Activated CD4-positive, alpha-beta T cell treated with anti-CD3 and anti-CD28 coated beads for 4 hours (primary cell): ENCODE measurements at places on chromosomes 5 and 9.
A peak's percentile ranks its signal among the peaks of the same experiment; 100 is the strongest.

DNA sequence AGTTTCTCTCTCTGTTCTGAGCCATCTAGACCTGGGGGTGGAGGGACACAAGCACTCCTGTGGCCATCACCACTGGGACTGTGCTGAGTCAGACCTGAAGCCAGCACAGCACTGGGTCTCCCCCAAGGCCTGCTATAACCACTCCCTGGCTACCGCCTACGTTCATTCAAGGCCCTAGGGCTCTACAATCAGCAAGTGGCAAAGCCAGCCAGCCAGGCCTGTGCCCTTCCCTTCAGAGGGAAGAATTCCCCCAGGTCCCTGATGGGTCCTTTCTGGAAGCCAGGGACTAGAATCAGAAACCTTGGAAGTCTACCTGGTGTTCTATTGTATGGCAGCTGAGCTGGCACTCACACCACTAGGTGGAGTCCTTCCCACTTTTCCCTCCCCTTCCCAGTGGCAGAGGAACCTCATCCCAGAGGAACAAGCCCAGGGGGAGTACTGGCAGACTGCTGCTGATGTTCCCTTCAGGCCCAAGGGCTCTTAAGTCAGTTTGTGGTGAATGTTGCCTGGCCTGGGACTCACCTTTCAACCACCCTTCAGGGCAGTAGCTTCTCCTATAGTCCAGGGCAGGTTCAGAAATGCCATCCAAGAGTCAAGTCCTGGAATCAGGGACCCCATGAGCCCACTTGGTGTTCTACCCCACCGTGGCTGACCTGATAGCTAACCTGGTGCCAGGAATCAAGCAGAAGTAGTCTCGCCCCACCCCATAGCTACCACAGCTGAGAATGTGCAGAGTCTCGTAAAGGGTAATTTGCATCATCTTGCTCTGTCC, 20.0 kb downstream of the JMY start:
- DNase-seq, result no peak

DNA sequence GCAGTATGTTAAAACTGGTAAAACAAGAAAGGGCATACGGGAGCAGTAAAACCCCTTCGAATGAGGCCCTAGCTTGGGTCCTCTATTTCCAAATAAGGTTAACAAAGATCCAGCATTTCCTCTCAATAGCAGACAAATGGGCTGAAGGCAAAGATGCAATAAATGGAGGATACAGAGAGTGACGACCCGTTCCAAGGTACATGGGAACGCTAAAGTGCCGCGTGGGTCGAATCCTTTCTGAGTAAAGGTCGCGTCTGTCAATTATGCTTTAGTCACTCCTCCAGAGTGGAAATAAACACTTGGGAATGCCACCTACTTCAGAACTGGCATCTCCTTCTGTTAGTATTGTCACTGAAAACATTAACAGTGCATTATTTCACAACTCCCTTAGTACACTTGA, 24.7 kb downstream of the ARL15 start:
- no peak for DNase-seq

DNA sequence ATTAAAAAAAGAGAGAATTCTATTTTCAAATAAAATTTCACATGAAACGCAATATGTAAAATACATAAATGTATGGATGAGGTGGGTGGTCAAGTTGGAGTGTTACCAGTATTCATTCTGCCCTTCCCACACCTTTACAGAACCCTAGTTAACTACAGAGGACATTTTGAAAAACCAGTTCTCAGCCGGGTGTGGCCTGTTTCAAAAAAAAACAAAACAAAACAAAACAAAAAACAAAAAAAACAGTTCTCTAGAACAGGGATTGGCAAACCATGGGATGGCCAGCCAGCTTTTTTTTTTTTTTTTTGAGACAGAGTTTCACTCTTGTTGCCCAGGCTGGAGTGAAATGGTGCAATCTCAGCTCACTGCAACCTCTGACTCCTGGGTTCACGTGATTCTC, 28.4 kb upstream of the HK3 start:
- DNase-seq, result no peak

- DNase-seq, result no peak
Measured at GRCh38 chr5:152089644-152090043, 165.0 kb upstream of the GLRA1 start.

DNA sequence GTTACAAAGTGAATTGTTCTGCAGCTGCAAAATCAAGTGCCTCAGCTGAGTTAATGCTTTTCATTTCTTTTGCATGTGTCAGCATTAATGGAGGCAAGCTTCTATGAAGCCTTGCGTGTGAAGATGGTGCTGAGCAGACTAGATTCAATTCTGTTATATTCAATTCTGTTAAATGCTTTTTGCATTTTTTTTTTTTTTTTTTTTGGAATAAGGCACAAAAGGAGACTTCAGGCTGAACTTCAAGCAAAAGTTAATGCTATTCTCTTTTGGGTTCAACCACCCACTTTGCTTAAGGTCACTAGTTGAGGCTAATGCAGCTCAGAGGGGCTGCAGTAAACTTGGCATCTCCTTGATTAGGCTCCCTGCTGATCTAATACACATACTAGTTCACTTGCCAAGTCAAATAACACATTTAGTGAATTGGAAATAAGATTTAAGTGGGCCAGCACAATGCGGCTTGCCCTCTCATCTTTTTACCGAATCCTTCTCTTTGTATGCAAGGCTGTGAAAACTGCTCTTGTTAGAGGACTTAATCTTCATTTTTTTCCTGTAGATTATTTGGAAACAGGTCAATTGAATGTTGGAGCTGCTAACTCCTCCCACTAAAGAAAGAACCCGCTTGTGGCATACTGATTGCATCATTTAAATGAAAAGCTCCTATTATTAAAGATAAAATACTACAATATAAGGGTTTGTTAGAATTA, 1020.2 kb downstream of the NR2F1-AS1 start:
- no peak for DNase-seq

GRCh38 chr9:27278374-27278773, 18.6 kb downstream of the EQTN start:
- no peak for DNase-seq

- DNase-seq, result no peak
Measured at GRCh38 chr5:10485142-10485795, 43.6 kb downstream of the ROPN1L start.

DNA sequence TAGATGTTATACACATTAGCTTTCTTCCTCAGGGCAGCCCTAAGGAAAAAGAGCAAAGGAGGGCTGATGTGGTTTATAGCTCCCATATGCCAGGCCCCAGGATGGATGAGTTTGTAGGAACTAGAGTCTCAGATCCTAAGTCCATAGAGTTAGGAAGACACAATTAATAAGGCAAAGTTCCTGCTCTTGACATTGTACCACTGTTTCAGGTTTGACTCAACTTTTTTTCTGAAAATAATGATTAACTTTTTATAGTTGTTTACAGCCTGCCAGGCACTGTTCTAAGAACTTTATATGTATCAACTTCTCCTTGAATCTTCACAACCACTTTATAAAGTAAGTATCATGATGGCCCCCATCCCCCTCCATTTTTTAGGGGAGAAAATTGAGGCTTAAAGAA, 339.5 kb downstream of the PDE4D start:
- DNase-seq, result no peak

DNA sequence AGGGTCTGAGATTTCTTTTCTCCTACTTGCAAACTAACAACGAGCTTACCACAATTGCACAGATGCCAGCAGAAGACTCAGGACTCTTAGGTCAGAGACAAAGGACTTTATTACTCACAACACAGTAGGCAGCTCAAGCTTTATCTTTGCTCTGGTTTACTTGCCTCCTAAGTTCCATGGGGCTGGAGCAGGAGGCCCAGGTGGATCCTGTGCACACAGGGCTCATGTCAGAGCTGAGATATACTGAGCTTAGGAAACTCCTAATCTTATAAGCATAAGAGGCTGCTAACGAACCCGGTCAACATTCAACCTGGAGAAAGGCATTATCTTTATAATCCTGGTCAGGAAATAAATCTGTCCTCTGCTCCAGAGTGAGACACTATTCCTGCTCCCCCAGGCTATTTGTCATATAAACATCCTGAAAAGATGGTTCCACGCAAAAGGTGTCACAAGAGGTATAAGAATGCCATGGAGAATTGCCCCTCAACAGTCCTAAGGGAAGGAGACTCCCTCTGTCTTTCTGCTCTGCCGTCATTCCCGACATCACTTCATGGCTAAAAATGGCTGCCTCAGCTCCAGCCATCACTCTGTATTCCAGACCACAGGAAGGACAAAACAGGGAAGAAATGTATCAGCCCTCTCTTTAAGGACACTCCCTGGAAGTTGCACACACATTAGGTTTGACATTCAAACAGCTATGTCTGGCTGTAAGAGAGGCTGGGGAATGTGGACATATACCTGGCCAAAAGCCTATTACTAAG, 16.2 kb downstream of the DUSP1 start:
- DNase-seq, result no peak

GRCh38 chr5:157486221-157486681, 26.2 kb downstream of the NIPAL4 start:
- no peak for DNase-seq

GRCh38 chr5:173691931-173692330, 75.5 kb upstream of the BOD1 start:
- DNase-seq, result no peak

DNA sequence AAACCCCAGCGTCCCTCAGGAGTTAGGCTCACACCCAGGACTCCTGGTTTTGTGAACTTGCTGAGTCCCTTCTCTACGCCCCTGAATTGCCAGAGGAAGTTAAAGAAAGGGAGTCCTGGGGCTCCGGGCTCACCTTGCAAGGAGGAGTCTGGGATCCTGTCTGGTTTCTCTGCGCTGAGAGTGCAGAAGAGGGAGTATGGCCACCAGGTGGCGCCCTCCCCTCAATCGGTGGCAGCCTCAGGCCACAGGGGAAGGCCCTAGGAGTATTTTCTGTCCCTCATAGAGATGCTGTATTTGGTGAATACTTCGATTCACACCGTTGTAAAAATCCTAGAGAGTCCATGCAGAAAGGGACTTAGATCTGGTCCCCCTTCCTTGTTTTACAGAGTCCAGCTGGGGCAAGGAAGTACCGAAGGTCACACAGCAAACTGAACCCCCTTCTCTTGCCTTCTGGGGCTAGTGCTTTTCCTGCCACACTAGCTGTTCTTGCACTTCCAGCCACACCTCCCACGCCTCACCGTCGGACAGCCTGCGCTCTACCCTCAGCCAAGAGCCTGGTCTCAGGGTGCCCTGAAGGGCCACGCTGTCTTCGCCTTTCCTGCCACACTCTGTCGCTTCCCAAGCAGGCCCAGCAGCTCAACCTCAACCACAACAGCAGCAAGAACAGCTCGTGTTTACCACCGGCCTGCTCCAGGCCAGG, 10.2 kb downstream of the HAND1 start:
- DNase-seq, result peak; percentile 73

DNA sequence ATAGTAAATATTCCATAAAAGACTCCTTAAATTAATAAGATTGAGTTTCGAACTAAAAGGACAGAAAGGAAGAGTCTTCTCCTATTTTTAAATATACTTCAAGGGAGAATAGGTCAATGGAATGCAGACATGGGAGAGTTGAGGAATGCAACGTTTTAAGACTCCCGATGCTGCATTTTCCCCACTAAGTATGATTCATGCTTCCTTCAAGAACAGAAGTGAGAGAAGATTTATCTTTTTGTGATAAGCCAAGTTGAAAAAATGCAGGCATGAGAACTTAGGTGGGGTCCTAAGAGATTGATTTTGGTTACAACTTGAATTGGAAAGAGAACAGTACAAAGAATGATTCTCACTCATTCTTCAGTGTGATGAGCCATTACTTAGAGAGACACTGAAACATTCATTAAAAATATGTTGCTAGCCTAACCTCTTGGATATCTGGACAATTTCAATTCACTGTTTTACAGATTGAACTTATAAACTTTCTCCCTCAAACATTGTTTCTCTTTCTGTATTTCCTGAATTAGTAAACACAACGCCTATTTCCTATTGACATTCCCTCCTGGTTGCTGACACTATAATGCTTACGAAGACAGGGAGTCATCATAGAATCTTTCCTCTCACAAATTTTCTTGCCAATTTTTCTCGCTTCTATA, 1666.1 kb upstream of the WWC1 start:
- DNase-seq, result no peak

GRCh38 chr5:10854506-10855277, 93.7 kb upstream of the DAP start:
- DNase-seq, result no peak
